ENCODE measurements at places on chromosomes 11 and 22.

- peak; percentile 55 for DNase-seq
These were observed 14.8 kb downstream of the SGSM3 start for GRCh38 chr22:40385036-40385782.

GRCh38 chr11:77171885-77172665 lies 44.0 kb downstream of the MYO7A start:
- DNase-seq: no peak

DNA sequence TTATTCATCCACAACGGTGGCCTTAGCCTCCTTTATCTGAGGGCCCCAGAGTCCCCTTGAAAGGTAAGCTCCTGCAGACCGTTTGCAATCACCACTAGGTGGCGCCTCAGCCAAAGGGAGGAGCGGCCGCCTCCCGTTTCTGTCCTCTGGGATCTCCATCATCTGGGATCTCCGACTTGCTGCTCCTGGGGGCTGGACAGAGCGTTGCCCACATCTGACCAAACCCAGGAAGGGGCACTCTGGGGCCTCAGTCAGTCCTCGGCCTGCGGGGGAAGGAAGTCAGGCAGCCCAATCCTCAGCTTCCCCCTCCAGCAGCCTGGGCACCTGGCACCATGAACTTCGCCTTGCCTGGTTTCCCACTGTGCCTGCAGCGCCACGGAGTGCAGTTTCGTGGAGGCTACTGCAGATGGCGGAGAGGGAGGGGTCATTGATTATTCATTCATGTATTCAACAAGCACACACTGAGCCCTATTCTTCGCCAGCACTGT lies 23.5 kb downstream of the TP53I11 start:
- DNase-seq: peak; percentile 58

GRCh38 chr11:113474362-113475159 lies 637 bp downstream of the DRD2 start:
- peak; percentile 71 for DNase-seq

DNA sequence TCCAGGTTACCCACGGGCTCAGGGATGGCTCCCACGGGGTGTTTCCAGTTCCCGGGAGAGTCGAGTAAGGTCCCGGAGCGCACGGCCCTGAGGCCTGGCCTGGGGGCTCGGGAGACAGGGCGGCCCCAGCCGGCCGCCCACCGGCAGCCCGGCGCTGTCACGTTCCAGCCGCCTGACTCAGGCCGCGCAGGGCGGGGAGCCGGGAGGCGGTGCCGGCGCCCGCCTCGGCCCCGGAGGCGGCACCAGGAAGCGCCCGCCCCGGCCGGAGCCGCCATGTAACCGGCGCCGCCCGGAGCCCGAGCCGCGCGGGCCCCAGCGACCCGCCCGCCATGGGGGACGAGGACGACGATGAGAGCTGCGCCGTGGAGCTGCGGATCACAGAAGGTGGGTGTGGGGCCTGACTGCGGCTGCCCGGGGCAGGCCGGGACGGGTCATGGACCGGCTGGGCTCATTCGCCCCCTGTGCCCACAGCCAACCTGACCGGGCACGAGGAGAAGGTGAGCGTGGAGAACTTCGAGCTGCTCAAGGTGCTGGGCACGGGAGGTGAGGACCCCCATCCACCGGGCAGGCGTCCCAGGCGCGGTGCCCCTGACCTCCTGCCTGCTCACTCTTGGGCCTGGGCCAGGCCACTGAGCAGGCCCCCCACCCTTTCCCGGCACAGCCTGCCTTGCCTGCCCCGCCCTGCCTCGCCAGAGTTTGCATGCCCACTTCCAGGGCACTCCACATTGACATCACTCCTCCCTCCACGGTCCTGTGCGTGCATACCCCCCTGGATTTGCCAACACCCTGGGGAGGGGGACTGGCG lies at the start of gene RPS6KA4:
TSS of gene RPS6KA4 (plus strand) at position 256 of the 805 bp plus-strand sequence. CDS start at position 330, 74 bp downstream.
- peak; percentile 50 for DNase-seq

DNA sequence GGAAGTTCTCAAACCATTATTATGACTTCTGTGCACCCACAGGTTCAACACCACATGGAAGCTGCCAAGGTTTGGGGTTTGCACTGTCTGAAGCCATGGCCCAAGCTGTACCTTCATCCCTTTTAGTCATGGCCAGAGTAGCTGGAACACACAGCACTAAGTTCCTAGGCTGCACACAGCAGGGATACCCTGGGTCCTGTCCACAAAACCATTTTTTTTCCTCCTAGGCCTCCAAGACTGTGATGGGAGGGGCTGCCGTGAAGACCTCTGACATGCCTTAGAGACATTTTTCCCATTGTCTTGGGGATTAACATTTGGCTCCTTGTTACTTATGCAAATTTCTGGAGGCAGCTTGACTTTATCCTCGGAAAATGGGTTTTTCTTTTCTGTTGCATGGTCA lies 42.7 kb downstream of the DDIAS start:
- DNase-seq: no peak

DNA sequence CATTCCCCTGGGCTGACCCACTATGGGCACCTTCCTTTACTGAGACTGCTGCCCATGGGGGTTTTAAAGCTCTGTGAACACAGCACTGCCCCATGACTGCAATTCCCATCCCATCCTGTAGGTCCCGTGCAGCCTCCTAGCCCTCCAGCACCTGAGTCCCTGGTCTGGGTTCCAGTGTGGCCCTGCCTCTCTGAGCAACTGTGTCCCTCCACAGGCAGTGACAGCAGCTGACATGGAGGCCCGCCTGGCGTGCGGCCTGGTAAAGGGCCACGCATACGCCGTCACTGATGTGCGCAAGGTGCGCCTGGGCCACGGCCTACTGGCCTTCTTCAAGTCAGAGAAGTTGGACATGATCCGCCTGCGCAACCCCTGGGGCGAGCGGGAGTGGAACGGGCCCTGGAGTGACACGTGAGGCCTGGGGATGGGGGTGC lies 12.6 kb downstream of the OMP start:
- DNase-seq: no peak

DNA sequence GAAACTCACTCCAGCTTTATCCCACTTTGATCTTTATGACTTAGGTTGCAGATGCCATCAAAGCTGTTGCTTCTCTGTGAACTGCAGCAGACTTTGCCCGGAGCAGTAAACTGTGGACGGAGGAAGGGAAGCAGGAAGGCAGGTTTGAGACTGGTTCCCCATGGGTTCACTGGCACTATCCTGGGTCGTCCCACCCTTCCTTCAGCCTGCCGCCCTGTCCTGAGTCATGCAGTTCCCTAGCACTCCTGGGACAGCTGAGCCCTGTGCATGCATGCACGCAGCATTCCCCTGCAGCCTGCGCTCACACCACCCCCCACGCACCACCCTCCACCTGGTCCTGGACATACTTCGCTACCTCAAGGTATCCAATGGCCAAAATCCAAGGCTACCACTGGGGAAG lies 23.5 kb upstream of the P2RY2 start:
- DNase-seq: no peak

GRCh38 chr11:62306227-62306626 lies 7.4 kb upstream of the SCGB1D4 start:
- no peak for DNase-seq

- no peak for DNase-seq
These were observed 325.7 kb upstream of the PITPNB start for GRCh38 chr22:28244757-28245156.

- peak; percentile 40 for DNase-seq
These were observed 7.1 kb downstream of the USP18 start for GRCh38 chr22:18156878-18157713.

DNA sequence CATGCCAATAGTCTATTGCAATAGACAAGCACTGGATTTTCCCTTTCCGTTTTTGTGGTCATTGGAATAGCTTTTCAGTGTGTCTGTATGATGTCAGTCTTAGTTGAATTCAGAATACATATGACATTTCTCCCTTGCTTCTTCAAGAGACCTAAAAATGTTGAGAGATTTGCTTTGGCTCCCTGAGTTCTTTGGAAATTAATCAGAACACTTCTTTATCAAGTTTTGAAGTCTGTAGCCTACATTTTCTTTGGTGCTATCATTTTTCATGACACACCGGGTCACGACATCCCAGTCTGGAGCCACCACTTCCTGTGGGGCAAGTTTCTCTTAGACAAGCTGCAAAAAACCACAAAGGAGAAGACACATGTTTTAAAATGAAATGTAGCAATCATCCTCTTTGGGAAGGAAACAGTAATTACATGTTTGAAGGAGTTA lies 847.1 kb downstream of the OPCML start:
- no peak for DNase-seq

GRCh38 chr11:92929246-92929645 lies 40.2 kb upstream of the MTNR1B start:
- no peak for DNase-seq

DNA sequence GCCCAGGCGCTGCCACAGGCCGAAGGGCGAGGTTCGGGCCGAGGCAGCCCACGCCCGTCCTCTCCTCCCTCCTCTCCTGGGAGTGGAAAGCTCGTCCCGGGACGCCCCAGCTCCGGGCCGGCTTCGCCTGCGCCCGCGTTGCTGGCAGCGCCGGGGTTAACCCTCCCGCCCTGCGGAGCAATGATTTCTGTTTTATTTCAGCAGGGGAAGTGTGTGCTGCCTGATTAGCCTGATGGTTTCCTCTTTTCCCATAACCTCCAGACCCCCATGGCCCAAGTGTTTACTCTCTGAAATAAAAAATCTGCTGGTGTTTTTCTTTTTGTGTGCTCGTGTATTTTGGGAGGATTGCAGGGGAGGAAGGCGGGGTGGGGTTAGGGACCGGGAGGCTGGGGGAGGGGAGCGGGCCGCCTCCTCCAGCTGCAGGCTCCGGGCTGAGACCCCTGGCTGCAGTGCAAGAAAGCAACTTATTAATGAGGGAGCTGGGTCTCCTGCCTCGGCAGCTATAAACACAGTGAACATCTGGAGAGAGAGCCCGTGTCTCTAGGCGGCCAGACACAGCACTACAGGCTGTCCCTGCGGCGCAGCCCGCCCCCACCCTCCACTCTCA lies 38.6 kb downstream of the ETS1 start:
- peak; percentile 28 for DNase-seq

- no peak for DNase-seq
These were observed 11.6 kb downstream of the PHLDB1 start for GRCh38 chr11:118618991-118619375.

GRCh38 chr11:131530407-131530806 lies 160.0 kb downstream of the NTM start:
- DNase-seq: no peak
